HTR-8/SVneo (cell line): ENCODE measurements at places on chromosomes 3 and 15.

GRCh38 chr3:67357610-67358458 is 296.6 kb downstream of the SUCLG2 start:
- DNase-seq, result peak; percentile 41

DNA sequence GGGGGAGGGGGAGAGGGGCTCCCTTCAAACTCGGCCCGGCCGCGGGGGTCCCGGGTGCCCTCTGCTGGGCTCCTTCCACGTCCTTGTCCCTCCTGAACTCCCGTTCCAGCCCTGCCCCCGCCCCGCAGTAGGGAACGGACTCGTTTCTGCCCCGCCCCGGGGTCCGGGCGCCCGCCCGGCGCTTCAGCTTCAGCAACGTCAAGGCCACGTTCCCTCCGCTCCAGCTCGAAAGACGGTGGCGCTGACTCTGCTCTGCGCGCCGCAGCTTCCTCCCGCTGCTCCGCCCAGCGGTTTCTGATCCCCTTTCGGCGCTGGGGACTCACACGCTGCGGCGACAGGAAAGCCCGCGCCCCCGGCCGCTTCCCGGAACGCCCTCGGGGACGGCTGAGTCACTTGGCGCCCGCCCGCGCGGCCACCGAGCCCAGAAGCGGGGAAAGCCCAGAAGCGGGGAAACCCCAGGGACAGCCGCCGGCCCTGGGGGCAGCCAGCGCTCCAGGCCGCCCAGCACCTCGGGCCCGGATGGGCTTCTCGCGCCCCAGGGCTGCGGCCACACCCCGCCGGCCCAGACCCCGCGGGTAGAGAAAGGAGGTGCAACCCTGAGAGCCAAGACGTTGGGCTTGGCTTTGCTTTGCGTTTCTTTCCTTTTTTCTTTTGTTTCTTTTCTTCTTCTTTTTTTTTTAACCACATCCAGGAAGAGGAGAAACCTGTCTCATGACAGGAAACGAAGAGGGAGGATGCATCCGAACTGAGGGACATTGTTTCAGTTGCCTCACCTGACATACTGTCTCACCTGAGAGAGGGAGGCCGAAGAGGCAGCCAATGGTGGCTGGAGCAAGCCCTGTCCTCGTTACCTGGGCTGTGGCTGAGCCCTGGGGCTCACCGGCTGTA is 28.9 kb downstream of the ARHGAP31 start:
- peak; percentile 61 for DNase-seq

GRCh38 chr15:23022156-23022555 is 17.2 kb downstream of the TUBGCP5 start:
- no peak for DNase-seq

- DNase-seq, result peak; percentile 19
These were observed 170.3 kb downstream of the MOBP start for GRCh38 chr3:39637807-39638206.

DNA sequence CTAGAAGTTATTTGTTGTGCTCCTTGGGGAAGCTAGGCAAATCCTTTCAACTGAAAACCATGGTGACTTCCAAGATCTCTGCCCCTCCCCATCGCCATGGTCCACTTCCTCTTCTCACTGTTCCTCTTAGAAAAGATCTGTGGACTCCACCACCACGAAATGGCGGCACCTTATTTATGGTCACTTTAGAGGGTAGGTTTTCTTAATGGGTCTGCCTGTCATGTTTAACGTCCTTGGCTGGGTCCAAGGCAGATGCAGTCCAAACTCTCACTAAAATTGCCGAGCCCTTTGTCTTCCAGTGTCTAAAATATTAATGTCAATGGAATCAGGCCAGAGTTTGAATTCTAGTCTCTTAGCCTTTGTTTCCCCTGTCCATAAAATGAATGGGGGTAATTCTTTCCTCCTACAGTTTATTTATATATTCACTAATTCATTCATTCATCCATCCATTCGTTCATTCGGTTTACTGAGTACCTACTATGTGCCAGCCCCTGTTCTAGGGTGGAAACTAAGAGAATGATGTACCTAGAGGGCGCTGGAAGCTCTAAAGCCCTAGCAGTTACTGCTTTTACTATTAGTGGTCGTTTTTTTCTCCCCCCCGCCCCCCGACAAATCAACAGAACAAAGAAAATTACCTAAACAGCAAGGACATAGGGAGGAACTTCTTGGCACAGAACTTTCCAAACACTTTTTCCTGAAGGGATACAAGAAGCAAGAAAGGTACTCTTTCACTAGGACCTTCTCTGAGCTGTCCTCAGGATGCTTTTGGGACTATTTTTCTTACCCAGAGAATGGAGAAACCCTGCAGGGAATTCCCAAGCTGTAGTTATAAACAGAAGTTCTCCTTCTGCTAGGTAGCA is 657 bp downstream of the PATL2 start:
- no peak for DNase-seq

DNA sequence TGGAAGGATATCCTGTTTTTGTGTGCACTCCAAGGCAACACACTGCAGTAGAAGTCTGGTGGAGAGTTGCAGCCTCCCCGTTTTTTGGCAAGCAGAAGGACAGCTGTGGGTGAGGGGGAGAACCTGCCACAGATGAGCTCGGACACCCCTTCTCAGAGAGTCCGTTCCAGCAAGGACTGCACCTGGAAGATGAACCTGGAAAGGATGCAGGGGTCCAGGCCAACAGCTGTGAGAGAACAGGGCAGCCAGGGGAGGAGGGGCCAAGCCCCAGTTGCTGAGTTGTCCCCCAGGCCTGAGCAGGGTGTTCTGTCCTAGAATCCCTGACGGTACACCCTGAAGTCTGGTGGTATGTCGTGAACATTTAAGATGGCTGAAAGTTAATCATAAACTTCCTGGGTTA is 30.2 kb downstream of the ZXDC start:
- DNase-seq, result no peak

DNA sequence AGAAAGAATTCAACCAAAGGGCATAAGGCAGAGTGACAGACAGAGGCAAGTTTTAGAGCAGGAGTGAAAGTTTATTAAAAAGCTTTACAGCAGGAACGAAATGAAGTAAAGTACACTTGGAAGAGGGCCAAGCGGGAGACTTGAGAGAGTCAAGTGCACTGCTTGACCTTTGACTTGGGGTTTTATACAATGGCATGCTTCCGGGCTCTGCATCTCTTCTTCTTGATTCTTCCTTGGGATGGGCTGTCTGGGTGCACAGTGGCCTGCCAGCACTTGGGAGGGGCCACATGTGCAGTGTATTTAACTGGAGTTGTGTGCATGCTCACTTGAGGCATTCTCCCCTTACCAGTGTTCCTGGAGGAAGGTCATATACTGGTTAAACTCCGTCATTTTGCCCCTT is 30.4 kb upstream of the KLHL25 start:
- no peak for DNase-seq

DNA sequence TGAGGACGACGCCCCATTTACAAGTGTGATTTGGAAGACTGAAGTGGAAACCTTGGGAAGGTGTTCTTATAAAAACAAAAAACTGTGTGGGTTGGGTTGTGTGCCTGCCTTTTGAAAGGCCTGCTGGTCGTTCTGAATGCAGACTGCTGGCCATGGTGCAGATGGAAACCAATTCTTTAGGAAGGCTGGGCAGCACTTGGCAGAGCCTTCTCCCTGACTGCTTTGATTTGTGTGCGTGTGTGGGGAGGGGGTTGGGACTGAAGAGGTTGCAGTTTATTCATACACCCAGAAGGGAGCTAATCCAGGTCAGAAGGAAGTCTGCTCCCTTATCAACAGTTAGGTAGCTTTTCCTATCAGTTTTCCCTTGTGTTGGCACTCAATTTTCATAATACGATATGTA is 288.7 kb downstream of the SOX2 start:
- no peak for DNase-seq

GRCh38 chr3:165885558-165886270 is 48.5 kb upstream of the BCHE start:
- no peak for DNase-seq

DNA sequence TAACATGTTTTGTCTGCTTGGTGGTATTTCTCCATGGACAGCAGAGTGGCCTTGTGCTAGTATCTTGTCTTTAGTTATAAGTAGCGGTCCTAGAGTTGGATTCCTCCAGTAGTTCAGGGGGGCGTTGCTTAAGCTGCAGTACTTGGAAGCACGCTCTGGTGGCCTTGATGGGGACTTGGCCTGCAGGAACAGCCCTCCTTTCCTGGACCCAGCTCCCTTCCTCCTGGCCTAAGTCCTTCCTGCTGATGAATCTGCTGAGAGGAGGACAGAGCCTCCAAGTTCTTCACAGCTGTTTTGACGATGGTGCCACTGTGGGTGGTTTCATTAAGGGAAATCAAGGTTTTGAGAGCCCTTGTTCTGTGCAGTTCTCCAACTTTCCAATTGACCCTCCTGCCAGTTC is 38.6 kb upstream of the SEC22A start:
- DNase-seq, result no peak

- DNase-seq, result no peak
These were observed 52.6 kb downstream of the RFTN1 start for GRCh38 chr3:16460886-16461285.
